Activated CD4-positive, CD25-positive, alpha-beta regulatory T cell treated with anti-CD3 and anti-CD28 coated beads, Interleukin-2, amount 50 U/mL, for 24 hours (primary cell): ENCODE measurements at places on chromosomes 12 and 14.

- ATAC-seq, result no peak
Observed at GRCh38 chr12:80404629-80405028, 39.4 kb upstream of the PTPRQ start.

- ATAC-seq, result no peak
Observed at GRCh38 chr12:68956466-68956865, 23.5 kb upstream of the CPM start.

GRCh38 chr14:91004987-91005386 is 55.5 kb downstream of the RPS6KA5 start:
- ATAC-seq, result no peak

- ATAC-seq, result no peak
Observed at GRCh38 chr12:18749386-18749957, 11.6 kb downstream of the CAPZA3 start.

GRCh38 chr14:71776471-71777360 is 155.5 kb upstream of the RGS6 start:
- no peak for ATAC-seq

DNA sequence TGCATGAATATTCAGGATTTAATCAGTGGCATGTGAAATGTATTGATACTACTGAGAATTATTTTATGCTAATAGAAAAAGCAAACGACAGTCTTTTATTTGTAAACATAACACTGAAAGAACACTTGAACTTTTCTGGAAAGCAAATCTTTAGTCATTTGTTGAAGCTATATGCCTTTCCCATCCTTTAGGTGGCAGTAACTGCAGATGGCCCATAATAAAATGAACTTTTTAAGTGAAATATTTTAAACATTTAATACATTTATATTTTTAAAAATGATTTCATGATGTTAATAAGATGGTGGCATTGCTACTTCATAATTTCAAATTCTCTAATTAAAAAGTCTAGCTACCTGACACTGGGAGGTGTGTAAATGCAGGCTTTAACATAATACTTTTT is 13.9 kb upstream of the KRR1 start:
- no peak for ATAC-seq

- no peak for ATAC-seq
Observed at GRCh38 chr12:116215023-116215422, 62.5 kb downstream of the MED13L start.

GRCh38 chr12:113096675-113097461 is 38.7 kb downstream of the RASAL1 start:
- no peak for ATAC-seq

DNA sequence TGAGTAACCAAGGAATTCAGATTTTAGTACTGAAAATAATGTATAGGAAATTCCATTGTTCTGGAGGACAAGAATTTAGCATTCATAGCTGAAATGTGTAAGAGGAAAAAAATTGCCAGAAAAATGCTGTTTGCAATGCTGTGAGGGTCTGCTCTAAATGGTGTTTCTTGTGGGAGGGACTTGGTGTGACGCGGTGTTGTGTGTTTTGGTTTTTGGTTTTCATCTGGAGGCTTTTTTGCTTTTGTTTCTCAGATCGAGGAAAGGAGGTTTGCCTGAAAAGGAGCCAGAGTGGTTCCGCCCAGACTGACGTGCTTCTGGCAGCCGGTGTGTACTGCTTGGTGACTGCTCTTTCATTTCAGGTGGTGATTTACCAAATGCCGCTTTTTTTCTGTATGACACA is 211.8 kb upstream of the HMGA2 start:
- ATAC-seq, result no peak

GRCh38 chr14:102187044-102187443 is 47.3 kb downstream of the WDR20 start:
- ATAC-seq, result no peak

GRCh38 chr12:88726806-88727720 is 146.8 kb upstream of the KITLG start:
- ATAC-seq, result no peak

DNA sequence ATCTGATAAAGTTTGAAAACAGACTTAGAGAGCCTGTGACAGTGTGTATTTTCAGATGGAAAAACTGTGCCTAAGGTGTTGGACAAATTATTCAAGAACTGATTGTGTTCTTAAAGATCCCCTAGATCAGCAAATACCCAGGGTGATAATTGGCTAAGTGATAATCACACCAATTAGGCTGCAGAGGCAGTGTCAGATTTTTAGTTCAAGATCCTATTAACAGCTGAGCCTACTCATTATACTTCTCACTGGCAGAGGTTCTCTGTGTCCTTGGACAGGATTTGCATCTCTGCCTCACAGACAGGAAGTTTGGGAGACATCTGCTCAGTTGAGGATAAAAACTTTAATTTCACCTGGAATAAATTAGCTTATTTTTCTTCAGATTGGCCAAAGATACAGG is 4.3 kb upstream of the FGD4 start:
- no peak for ATAC-seq

DNA sequence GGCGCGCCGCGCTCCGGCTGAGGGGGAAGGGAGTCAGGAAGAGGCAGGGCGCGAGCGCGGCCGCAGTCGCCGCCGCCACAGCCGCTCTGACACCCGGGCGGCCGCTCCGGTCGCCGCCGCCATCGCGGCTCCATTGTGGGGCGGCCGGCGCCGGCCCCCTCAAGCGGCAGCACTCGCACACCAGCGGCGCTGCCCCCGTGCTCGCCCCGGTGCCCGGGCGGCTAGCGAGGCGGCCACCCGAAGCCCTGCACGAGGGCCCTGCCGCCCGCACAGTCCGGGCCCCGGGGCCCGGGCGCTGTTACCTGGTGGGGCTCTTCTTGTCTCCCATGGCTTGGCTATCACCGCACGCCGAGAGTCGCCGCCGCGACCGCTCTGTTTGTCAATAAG is 202 bp downstream of the YAF2 start:
- ATAC-seq, result peak; percentile 42

DNA sequence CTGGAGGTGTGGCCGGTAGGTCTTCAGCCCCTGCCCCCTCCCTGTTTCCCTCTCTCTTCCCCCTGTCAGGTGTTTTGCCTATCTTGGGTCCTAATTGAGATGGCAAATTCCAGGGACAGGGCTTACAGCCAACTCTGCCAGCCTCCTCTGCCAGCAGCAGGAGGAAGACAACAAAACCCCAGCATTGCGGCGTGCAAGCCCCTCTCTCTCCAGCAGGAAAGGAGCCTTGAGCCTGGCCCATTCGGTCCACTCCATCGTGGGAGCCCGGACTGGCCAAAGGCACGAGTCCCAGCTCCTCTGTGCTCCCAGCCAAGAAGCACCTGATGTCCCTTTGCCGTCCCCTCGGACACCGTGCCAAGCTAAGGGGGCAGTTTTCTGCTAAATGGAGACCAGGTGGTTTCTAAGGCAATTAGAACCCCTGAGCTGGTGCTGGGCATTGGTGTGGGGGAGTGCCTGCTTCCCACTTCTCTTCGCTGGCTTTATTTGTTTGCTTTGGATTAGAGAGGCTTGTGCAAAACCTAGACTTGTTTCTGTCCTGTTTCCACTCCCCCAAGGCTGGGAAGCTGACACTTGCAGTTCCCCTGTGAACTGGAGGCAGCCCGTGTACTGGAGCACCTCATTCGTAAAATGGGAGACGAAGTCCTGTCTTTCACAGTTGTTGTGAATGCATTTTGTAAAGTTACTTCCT is 57.1 kb upstream of the LHX5 start:
- no peak for ATAC-seq

DNA sequence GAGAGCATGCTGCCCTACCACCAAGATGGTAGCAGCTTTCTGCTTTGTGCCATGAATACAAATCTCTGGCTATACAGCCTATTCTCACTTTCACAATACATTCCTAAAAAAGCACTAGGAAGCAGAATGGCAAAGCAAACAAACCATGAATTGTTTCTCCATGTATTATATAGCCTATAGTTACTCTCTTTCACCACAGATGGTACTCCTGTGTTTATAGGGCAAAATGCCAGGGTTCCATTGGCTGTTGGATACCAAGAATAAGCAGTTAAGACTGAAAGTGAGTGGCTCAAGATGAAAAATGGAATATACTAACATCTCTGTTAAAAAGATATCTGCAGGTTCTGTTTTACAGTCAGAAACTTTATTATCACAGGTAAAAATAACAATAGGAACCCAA is 11.1 kb downstream of the ARF3 start:
- no peak for ATAC-seq

GRCh38 chr12:23352670-23353069 is 596.8 kb downstream of the SOX5 start:
- ATAC-seq, result no peak

- no peak for ATAC-seq
Observed at GRCh38 chr12:113040722-113041171, 15.8 kb upstream of the DTX1 start.

GRCh38 chr12:117018685-117019084 is 80.5 kb downstream of the TESC start:
- ATAC-seq, result no peak

DNA sequence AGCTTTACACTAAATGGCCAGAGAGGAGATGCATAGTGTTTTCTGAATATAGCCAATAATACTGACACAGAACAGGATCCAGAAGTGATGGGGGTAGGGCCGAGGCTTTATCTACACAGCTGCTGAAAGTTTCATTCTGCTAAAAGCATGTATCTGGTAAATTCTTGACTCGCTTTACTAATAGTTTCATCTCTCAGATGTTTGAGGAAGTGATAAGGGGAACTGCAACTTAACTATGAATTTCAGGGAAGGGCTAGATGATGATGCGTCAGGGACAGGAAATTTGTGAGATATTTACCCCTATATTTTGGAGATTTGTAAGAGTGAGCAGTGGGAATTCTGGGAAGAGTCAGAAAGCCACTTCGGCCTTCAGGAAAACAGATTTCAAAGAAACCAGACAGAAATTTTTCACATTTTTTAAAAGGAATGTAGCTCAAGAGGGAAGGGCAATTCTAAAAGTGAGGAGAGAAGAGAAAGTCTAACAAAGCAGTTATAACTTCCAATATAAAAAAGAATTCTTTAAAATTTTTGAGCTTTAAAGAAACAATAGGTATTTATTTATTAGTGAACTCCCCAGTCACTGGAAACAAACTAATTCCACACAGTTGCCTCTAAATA is 243.1 kb downstream of the BCAT1 start:
- peak; percentile 56 for ATAC-seq

- ATAC-seq, result no peak
Observed at GRCh38 chr12:61991661-61992060, 268.5 kb upstream of the USP15 start.

- no peak for ATAC-seq
Observed at GRCh38 chr12:2895051-2895451, 4.4 kb downstream of the TULP3 start.

DNA sequence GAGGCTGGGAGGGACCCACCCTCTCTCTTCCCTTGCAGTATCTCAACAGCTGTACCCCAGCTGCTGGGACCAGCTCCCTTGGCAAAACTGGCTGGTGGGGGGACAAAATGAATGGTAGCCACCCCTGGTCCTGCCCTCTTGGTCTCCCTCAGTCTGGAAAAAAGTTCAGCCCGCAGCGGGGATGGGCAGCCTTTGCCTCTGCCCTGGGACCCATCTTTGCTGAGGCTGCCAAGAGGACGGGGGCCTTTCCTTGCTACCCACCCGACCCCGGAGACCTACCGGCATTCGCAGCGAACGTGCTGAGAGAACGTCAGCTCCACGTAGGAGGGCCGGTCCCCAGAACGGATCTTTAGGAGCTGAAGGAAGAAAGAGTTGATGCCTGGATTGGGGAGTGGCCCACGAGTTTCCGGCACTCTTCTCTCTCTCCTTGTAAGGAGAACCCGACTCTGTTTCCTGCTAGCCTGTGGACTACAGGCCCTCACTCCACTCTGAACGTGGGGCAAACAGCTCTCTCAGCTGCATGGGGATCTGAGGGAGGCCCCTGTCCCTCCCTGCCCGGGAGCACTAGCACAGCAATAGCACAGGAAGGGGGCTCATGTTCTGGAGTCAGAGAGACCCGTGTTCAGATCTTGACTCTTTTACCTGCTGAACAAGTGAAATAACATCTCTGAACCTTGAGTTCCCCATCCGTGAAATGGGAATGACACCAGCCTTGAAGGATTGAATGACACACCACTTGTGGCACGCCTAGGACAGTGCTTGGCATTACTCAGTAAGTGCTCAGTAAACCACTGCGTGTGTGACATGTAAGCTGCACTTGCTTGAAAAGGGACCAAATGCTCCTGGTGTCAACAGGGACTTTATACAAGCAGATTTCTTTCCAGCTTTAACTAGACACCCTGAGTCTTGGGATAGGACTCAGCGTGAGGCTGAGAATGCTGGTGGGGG is 6.9 kb downstream of the PGF start:
- no peak for ATAC-seq

DNA sequence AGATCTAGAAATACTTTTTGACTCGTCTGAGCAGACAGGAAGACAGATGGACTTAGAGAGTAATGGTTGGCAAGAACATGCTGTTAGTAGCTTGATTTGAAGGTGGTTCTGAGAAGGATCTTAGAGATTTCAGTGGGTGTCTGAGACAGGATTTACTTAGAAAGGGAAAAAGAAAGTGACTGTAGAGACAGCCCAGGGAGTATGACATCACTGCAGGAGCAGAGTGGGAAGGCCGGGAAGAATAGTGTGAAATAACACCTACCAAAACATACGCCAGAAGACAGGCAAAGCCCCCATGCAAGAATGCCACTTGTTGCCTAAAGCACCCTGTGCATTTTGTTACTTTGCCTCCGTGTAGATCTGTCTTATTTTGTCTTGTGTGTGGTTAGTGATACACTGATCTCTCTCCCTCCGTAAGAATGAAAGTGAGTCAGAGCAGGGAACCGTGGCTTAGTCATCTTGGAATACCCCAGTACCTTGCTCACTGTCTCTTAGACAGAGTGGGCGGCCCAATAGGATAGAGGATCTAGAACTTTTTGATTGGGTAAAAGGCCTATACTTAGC is 161.3 kb upstream of the IFNG-AS1 start:
- peak; percentile 98 for ATAC-seq

GRCh38 chr12:14769466-14769968 is 33.8 kb downstream of the WBP11 start:
- ATAC-seq, result no peak

DNA sequence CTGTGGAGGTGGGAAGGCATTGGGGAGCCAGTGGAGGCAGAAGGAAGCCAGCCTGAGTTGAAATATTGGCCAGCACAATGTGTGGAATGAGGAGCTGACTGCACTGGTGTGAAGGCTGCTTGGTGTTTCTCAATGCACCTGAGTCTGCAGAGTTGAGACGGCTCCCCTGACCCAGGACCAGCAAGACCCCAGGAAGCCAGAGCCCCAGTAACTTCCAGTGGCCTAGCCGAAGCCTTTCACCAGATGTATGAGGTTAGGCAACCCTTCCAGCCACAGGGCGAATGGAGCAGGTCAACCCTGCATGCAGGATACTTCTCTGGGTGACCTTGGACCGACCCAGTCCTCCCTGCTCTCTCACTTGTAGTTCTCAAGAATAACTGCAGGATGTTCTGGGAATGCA is 12.9 kb upstream of the KRT73 start:
- ATAC-seq, result no peak

GRCh38 chr12:30164382-30165318 is 380.9 kb upstream of the TMTC1 start:
- no peak for ATAC-seq

- ATAC-seq, result peak; percentile 22
Observed at GRCh38 chr12:22160396-22161003, 114.5 kb downstream of the CMAS start.

GRCh38 chr14:35471803-35472202 is 62.2 kb upstream of the INSM2 start:
- no peak for ATAC-seq
